Naive thymus-derived CD4-positive, alpha-beta T cell (primary cell): ENCODE measurements at places on chromosomes 4 and X.

DNA sequence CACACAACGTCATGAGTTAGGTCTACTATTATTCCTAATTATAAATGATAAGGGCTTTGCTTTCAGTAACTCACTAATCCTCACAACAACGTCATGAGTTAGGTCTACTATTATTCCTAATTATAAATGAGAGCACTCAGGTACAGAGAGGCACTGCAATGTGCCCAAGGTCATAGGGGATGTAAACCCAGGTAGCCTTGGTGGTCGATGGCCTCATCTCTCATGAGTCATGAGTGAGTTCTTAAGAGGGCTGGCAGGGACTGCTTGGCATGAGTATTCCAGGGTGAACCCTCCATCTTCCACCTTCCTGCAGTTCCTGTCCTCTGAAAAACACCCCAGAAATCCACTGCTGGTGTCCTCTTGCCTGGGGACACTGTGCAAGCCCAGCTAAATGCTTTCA, 317.1 kb downstream of the STK32B start:
- DNase-seq = no peak

GRCh38 chrX:5807181-5807580, 421.5 kb downstream of the NLGN4X start:
- DNase-seq = no peak

DNA sequence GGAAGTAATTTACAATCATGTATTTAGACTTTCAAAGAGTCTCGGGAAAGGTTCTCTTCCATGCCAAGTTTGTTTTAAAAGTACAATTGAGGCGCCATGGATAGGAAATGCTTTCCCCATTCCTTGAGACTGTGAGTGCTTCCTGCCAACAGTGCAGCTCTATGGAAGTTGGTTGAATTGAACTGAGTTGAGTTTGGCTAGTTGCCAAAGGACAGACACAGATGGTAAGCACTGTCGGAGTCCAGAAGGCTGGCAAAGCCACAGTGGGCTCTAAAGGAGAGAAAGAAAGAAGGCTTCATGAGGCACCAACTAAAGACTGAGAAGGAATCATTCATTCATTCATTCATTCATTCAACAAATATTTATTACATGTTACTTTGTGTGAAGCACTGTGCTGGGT, 4.3 kb upstream of the KCNE5 start:
- DNase-seq = no peak

- DNase-seq = no peak
These were observed 743.8 kb downstream of the FAT4 start for GRCh38 chr4:126058596-126058995.

DNA sequence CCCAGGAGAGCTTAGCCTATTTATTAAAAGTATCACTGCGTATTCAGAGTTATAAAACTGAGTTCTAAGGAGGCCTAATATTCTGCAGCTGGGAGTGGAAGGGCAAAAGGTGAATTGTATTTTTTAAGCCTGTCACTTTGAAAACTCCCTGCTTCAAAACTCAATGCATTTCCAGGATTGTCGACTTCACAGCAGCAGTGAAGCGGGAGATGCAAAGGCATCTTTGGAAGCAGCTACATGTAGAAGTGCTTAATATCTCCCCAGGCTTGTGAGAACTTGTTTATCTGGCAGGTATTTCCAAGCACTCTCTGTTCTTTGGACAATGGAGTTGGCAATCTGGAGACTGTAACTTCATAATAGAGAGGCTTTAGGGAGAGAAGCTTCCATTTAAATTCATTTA, 717.5 kb upstream of the SLIT2 start:
- DNase-seq = no peak

DNA sequence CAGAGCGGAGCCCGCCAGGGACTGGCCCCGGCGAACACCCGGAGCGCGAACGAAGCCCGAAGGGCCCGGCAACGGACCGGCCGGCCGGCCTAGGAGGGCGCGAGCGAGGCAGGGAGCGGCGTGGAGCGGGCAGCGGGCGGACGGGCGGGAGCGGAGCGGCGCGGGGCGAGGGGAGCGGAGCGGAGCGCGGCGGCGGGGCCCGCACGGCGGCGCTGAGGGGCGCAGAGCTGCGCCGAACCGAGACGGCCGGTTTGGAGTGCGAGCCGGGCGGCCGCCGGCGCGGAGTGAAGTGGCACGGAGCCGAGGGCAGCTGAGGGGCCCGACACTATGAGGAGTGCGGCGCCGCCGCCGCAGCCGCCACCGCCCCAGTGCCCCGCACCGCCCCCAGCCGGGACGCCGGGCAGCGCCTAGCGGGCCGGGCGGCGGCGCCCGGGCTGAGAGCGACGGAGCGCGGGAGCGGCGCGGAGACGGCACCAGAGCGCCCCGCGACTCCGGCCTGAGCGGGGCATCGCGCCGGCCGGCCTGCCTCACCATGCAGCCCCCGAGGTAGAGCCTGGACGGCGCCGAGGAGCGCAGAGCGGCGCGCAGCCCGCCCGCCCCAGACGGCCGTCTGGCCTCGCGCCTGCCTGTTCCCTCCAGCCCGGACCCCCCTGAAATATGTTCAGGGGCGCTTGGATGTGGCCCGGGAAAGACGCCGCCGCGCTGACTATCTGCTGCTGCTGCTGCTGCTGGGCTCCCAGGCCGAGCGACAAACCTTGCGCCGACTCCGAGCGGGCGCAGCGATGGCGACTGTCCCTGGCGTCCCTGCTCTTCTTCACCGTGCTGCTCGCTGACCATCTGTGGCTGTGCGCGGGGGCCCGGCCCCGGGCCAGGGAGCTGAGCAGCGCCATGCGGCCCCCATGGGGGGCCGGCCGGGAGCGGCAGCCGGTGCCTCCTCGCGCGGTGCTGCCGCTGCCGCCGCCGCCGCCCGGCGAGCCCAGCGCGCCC, 793 bp downstream of the NALF2 start:
- no peak for DNase-seq

GRCh38 chr4:38902695-38903094, 35.1 kb downstream of the FAM114A1 start:
- no peak for DNase-seq

DNA sequence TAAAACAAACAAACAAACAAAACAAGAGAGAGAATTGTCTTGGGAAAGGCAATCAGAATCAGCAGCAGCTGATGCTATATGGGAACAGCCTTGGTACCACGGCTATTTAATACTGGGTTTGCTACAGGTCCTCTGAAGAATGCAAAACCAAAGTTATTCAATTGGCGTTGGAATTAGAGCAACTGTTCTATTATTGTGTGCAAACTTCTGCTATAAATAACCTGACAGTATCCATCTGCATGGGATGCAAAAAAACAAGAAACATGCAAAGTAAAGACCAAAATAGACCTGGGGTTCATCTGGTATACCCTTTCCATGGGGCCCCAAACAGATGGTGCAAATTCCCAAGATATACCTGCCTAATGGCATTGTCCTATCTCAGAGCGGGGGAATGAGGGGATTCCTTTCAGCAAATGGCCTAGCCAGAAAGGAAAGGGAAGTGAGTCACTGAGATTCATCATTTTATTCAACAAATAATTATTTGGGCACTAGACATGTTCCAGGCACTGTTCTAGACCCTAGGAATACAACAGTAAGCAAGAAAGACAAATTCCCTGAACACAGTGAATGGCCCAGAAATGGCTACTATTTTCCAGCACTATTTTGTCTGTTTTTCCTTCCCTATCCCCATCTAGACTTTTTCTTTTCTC, 268.9 kb downstream of the FBXW7 start:
- DNase-seq = no peak

- DNase-seq = no peak
These were observed 1575.8 kb upstream of the PABPC4L start for GRCh38 chr4:135777361-135777760.

- DNase-seq = no peak
These were observed 5.2 kb downstream of the PKD2 start for GRCh38 chr4:88012647-88013046.

DNA sequence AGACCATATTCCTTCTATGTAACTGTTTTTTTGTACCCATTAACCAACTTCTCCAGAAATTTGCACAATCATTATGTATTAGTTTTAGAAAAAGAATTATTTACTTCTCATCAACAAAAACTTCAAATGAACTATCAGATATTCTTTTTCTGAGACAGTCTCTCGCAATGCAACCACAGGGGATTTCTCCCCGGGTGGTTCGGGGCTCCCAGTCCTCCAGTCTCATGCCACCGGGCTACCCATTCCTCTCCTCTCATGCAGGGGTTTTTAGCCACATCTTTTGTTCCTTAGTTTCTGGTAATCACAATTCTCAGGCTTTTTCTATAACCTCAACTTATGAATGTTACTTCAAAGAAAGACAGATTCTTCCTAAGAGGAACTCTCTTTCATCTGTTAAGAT, 46.6 kb upstream of the CLNK start:
- DNase-seq = peak; percentile 44
